ENCODE measurements at places on chromosomes 3 and 15.
A peak's percentile ranks its signal among the peaks of the same experiment; 100 is the strongest.

- DNase-seq = peak; percentile 85
These were observed 6.7 kb downstream of the ISLR start for GRCh38 chr15:74179983-74180880.

GRCh38 chr3:194930377-194931204 lies 244.9 kb downstream of the FAM43A start:
- DNase-seq = peak; percentile 87

GRCh38 chr3:187323091-187323490 lies 31.6 kb upstream of the MASP1 start:
- DNase-seq = no peak

DNA sequence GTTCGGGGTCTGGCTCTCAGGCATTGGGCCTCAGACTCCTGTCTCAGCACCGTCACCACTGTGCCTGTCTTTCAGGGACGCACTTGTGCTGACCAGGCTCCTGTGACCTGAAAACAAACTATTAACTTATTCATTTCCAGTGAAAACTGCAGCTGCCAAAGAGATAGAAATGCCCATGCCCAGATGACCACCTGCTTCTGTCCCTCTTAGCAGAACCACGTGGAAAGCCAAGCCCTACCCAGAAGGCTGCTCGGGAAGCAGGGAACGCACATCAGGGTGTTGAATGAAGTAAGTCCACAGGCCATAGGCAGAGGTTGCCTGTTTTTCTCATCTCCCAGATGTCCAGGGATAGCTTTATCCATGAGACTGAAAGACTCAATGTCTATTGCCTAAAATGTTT lies 219.3 kb downstream of the EBLN2 start:
- no peak for DNase-seq

GRCh38 chr3:47780741-47781684 lies 680 bp downstream of the SMARCC1 start:
- peak; percentile 35 for DNase-seq

DNA sequence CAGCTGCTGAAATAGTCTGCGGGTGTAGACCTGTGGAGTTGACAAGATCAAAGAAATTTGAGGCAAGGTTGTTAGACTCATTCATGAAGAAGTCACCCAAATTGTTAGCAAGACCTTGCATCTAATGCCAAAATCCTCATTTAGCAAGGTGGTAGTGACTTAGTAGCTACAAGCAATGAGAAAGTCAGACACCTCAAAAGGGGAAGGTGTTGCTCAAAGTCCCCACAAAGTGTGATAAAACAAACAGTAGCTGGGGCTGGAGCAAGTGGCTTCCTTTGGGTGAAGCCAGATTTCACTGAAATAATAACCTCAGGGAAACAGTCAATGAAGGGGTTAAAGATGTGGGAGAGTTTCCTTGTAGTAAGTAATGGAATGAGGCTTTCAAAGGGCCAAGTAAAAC lies 44.9 kb downstream of the CD86 start:
- no peak for DNase-seq

GRCh38 chr3:179474480-179474879 lies 23.2 kb upstream of the GNB4 start:
- no peak for DNase-seq

DNA sequence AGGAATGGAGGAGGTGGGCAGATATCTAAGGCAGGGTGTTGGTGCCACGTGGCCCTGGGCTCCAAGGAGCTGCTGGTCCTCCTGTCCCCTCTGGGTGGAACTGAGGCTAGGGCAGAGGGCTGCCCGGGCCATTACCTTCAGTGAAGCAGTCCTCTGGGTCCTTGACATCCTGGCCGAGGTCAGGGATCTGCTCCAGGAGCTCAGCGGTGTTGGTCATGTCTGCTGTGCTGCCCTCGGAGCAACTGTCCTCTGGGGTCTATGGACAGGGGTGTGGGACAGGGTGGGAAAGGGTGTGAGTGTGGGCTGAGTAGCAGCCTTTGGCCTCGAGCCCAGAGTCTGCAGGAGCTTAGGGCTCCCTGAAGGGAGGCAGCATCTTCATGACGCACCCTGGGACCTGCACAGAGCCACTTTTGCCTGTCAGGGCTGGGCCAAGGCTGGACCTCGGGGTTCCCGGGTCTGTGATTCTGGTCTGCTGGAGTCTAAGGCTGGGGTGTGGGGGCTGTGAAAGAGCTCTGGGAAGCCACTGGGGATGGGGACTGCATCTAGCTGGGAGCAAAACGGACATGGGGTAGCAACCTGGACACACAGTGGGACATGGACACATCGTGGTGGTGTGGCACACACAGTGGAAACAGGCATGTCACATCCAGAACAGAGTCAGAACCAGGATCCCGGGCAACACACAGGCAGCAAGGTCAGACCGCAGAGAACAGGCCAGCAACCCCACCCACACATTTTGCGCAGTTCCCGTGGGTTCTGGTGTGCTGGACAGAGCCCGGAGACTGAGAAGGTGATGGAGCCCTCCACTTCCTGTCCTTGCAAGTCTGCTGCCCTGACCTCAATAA lies 72.7 kb downstream of the SCN5A start:
- no peak for DNase-seq

GRCh38 chr15:50082066-50082465 lies 37.0 kb downstream of the ATP8B4 start:
- DNase-seq = no peak

DNA sequence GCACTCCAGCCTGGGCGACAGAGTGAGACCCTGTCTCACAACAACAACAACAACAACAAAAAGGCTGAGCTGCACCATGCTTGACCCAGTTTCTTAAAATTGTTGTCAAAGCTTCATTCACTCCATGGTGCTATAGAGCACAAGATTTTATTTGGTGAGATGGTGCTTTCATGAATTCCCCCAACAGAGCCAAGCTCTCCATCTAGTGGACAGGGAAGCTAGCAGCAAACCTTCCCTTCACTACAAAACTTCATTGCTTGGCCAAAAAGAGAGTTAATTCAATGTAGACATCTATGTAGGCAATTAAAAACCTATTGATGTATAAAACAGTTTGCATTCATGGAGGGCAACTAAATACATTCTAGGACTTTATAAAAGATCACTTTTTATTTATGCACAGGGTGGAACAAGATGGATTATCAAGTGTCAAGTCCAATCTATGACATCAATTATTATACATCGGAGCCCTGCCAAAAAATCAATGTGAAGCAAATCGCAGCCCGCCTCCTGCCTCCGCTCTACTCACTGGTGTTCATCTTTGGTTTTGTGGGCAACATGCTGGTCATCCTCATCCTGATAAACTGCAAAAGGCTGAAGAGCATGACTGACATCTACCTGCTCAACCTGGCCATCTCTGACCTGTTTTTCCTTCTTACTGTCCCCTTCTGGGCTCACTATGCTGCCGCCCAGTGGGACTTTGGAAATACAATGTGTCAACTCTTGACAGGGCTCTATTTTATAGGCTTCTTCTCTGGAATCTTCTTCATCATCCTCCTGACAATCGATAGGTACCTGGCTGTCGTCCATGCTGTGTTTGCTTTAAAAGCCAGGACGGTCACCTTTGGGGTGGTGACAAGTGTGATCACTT lies 2.0 kb downstream of the CCR5 start:
- peak; percentile 16 for DNase-seq

DNA sequence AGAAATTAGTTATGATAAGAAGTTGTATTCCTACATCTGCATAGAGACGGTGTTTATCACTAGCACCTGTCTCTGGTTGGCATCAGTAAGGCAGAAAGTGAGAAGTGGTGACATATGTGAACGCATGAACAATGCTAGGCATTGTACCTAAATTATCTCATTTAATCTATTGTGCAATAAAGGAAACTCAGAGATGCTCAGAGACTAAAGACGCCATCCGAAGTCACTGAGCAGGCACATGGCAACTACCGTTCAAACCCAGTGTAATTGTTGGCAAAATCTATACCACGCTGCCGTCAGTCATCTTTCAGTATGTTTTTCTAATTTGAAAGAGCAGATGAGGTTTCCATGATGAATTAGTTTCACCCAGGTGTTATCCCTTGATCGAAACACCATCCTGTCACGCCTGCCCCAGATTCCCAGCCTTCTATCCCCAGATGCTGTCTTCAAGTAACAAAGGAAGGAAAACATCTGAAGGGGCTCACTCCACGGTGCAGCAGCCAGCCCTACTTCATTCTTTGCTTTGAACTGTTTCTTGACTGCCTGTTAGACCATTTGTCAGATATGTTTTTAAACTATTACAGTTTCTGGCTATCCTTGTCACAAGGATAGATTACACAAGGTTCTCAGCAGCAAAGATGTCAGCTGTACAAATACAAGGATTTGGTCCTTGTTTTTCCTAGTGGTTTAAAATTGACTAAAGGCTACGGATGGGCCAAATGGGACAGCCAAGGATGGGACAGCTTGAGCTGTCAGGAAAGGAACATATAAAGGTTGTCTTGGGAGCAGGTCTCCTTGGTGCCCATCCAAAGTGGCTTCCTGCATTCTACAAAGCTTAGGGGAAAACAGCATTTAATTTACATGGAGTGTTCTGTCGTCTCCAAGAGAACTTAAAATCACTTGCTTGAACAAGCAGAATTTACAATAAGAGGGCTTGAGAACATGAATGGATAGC lies 99.1 kb downstream of the TMEM108 start:
- DNase-seq = no peak

GRCh38 chr3:30810625-30811024 lies 83.8 kb downstream of the GADL1 start:
- no peak for DNase-seq

Data from fibroblast of skin of scalp (primary cell).